ENCODE measurements at places on chromosomes 7 and 10.

- DNase-seq, result no peak
Measured at GRCh38 chr10:34491678-34492077, 323.4 kb downstream of the PARD3 start.

GRCh38 chr7:151801782-151802468 lies 75.0 kb downstream of the PRKAG2 start:
- no peak for DNase-seq

DNA sequence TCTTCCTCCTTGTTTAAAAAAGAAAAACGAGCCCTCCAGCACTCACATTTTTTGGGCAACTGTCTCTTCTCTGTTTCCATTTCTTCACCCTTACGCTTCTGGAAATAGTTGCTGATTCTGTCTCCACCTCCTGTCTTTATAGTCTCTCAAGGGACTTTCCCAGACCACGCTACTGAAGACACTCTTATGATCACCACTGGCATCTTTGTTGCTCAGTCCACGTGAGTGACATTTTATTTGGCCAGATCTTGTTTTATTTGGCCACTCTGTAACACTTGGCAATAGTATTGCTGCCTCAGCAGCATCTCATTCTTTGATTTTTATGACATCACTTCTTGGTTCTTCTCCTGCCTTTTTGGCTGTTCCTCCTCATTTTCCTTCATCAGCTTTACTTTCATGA lies 21.6 kb upstream of the NME8 start:
- DNase-seq, result no peak

DNA sequence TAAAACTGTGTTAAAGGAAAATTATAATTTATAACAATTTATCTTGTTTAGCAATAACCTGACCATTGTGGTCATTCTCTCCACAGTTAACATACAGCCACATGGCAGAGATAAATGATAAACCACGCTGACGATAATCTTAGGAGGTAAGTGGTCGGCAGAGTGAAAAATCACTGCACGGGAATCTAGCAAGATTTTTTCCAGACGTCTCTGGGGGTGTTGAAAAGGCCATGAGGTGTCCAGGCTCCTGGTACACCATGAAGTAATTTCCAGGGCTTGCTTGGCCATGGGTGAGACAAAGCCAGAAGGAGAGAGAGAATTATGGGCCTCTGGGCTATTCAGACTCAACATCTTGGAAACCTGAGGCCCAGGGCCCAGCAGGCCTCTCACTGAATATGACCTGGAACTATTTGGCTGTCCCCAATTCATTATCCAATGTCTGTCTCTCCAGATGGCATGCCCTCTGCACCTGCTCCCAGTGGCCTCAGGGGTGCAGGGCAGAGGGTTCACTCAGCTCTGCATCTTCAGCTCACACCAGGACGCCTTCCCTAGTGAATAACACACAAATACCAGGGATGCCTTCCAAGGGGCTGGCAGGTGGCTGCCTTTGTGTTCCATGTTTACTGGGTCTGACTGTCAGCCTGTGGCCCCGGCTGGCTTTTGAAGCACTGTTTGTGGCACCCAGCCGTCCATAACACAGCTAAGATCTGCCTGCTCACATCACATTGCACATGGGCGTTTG lies 590.4 kb upstream of the PFKP start:
- DNase-seq, result no peak

DNA sequence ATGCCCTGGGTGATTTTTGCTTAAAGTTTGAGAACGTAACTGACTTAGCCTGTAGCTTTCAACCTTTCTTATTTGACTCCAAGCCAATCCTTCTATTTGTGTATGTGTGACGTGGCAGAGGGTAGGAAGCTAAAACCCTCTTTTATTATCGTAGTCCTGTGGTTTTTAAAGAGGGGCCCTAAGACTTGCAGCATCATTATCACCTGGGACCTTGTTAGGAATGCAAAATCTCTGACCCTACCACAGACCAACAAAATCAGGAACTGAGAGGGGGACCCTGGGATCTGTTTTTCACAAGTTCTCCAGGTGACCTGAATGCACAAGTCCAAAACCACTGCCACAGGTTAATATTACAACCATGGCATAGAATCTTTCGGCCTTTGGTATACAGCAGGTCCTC lies 80.1 kb downstream of the OSBPL3 start:
- no peak for DNase-seq

GRCh38 chr7:107332488-107333269 lies 137.2 kb upstream of the GPR22 start:
- no peak for DNase-seq

- DNase-seq, result no peak
Measured at GRCh38 chr7:36487756-36488336, 98.2 kb downstream of the ANLN start.

DNA sequence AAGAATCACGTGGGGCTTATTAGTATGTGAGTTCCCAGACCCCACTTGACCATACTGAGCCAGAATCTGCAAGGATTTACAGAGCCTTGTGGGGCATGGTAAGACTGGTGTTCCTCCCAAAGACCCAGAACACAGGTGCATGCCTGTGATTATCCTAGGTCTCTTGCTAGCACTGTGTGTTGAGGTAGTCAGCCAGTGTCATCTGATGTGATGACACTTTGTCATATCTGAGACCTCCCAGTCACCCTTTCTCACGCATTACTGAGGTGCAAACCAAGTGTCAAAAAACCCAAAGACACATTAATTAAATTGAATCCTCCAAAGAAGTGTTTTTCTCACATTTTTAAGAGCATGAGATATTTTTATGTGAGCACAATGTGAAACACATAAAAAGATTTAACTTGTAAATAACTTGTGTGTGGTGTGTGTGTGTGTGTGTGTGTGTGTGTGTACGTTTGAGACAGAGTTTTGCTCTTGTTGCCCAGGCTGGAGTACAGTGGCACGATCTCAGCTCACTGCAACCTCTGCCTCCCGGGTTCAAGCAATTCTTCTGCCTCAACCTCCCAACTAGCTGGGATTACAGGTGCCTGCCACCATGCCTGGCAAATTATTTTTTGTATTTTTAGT lies 162.0 kb upstream of the PRPS1L1 start:
- no peak for DNase-seq

GRCh38 chr7:41956705-41957104 lies 253.8 kb upstream of the INHBA start:
- no peak for DNase-seq

DNA sequence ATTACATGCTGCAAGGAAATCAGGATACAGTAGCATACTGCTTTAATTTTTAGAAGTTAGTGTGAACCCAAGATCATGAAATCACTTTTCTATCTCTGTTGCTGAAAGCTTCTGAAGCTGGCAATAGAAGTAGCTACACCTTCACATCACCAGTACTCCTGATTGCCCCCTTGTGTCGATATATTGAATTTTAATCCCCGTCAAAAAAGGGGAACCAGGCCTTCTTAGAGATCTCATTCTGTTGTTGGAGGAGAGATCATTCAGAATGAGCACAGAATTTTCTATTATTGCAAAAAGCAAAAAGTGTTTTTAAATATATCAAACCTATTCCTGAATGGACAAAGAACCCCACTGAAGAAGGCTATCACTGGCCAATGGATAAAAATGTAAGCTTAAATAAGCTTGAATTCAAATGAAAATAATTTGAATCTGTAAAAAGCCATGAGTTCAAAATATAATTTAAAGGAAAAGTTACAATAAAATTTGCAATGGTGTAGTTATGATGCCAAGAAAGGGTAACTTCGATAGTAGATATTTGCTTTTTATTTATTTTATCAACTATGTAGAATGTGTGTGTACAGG lies 39.7 kb upstream of the TEX47 start:
- no peak for DNase-seq
